Bronchial epithelial cell (primary cell): ENCODE measurements at places on chromosomes 13 and 19.

DNA sequence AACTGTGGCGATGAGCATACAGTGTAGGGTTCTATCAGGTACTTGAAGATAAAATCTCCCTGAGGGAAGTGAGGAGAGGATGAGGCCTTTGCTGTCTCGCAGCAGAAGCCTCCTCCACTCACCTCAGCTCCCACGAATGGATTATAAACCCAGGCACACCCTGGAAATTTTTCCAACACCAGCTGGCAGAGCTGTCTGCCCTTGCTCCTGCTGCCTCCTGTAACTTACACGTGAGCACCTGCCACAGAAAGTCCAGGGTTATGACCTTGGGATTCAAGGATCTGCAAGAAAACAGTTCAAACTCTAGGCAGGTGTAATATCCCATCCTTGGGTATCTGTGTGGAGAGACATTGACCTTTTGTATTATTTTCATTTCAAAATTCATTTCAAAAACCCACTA is 70.9 kb upstream of the MYO16 start:
- no peak for DNase-seq

DNA sequence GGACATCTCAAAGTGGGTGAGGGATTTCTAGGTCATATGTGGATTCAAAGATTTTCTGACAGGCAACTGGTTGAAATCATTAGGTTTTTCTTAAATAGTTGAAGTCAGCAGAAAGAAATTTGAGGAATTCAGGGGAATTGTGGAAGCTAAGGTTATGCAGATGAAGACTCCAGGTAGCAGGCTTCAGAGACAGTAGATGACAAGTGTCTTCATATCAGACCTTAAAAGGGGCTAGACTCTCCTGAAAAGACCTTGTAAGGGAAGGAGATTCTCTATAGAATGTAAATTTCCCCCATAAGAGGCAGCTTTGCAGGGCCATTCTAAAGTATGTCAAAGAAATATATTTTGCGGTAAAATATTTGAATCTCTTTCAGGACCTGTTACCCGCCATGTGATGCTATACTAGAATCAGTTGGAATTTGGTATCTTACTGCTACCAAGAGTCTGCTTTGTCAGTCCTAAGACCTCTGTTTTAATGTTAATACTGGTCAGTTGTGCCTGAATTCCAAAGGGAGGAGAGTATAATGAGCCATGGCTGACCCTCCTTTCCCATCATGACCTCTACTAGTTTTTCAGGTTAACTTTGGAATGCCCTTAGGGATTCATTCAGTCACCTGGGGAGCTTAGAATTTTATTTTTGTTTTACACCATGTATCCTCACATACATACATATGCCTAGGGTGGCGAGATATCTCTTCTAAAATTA is 1115.5 kb upstream of the SLC10A2 start:
- no peak for DNase-seq

DNA sequence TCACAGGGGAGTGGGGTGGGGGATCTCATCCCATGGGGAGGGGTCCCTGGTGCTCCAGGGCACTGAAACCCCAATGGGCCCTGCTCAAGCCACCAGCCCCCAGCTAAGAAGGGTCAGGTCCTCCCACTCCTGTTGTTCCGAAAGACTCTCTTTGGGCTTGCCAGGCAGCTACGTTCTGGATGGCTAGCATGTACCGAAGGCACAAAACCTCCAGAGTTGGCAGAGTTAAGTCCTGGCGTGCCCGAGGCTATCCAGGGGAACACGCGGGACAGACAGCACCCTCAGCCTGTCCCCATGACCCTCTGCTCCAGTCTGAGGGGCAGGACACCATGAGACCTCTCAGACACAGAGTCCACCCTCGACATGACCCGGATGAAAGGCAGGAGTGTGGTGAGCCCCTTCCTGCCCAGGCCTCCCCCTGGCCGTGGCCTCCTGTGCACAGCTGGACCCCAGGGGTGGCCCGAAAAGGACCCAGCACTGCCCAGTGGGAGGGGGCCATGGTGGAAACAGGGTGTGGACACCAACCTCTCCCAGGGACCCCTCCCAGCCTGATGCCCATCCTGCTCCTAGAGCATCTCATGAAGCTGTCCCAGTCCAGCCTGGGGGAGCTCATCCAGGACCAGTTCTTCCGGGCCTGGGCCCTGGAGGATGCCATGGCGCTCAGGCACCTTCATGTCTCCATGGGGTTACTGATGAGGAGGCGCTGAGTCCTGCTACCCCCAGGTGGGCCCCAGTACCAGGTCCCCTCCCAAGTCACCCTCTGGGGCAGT is 53.0 kb upstream of the TPM4 start:
- DNase-seq, result no peak

- peak; percentile 2 for DNase-seq
Measured at GRCh38 chr19:32543115-32543900, 37.7 kb upstream of the PDCD5 start.

- no peak for DNase-seq
Measured at GRCh38 chr19:29329460-29330134, 116.6 kb upstream of the UQCRFS1 start.

GRCh38 chr19:51602189-51602854 is 27.9 kb downstream of the SIGLEC5 start:
- DNase-seq, result no peak

DNA sequence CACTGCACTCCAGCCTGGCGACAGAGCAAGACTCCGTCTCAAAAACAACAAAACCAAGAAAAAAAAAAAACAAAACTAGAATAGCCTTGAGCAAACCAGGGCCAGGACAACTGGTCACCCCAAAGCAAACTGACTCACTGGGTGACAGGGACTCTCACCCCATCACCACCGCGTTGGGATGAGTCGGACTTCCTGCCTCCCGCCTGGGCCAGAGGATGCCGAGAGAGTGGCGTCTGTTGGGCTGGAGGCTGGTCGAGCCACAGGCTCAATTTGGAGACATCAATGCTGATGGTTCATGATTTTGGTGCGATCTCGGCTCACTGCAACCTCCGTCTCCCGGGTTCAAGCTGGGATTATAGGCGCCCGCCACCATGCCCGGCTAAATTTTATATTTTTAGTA is 11.6 kb downstream of the TMPRSS9 start:
- no peak for DNase-seq

DNA sequence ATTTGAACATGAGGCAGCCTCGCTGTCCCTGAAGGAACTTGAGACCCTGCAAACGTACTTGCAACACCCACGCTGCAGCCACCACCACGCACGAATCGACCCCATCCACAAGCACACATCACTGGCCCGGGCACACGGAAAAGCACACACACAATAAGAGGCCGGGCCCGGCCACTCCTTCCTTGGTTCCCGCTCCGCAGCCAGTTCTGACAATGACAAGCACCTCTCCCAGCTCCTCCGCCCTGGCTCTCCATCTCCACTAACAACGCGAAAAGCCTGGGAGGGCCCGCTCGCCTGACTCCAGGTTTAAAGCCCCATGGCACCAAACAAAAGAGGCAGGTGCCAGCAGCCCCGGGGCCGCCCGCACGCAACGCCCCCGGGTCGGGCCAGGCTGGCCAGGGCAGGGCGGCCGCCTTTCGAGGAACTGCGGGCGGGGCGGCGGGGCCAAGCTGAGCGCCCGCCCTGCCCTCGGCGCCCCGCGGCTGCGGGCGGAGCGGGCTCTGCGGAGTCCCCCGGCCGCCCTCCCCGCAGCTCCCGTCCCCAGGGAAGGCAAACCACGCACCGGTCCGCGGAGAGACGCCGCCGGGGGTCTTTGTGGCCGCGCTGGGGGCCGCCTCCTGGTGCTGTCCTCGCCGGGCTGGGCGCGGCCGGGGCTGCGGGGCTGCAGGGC is 495 bp downstream of the DCLK1 start:
- DNase-seq, result no peak

GRCh38 chr13:80070024-80070703 is 270.8 kb downstream of the SPRY2 start:
- DNase-seq, result no peak

GRCh38 chr19:3573858-3574637 is 1.3 kb downstream of the HMG20B start:
- DNase-seq, result peak; percentile 90

GRCh38 chr13:40776681-40777165 is 5.7 kb upstream of the MRPS31 start:
- DNase-seq, result peak; percentile 58

DNA sequence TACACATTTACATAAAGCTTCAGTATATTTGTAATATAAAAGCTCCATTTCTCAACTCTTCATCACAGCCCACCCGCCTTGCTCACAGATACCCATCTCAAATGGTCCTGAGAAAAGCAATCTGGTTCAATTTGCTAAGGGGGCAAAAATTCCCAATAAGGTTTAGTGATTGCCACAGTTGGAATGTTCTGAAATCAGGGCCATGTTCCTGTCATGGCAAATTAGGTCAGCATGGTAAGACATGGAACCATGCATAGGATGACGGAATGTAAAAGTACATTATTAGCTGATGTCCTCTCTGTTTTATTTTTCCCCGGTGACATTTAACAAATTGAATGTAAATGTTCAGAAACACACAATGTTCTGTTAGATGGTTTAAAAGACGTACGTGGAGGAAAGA is 274.3 kb downstream of the MZT1 start:
- DNase-seq, result no peak

DNA sequence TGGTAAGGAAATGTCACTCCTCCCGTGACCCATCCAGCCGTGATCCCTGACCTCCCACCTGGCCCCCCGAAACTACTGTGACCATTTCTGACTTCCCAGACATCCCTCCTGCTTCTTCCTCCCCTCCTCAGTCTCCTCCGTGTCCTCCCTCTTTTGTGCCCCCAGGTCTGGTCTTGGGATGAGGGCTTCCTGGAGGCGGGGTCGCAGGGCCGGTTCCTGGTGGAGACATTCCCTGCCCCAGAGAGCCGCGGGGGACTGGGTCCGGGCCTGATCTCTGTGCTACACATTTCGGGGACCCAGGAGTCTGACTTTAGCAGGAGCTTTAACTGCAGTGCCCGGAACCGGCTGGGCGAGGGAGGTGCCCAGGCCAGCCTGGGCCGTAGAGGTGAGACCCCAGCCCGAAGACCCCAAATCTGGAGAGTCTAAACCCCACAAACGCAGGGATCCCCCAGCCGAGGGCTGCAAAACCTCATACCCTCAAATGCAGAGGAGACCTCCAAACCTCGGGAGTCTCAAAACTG is 5.0 kb downstream of the KIRREL2 start:
- DNase-seq, result no peak

DNA sequence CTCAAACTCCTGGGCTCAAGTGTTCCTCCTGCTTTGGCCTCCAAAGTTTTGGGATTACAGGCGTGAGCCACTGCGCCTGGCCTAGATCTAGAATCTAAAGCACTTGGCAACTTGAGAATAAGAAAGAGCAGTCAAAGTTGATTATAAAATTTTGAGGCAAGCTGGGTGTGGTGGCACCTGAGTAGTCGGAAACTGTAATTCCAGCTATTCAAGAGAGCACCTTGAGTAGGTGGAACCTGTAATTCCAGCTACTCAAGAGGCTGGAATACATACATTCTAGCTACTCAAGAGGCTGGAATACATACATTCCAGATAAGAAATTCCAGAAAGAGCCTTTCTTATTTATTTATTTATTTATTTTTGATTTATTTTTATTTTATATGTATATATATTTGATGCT is 8.3 kb upstream of the NAA16 start:
- DNase-seq, result peak; percentile 23

GRCh38 chr13:104584481-104584880 is 1518.3 kb upstream of the SLC10A2 start:
- DNase-seq, result no peak

GRCh38 chr13:106493533-106494220 is 41.8 kb downstream of the EFNB2 start:
- no peak for DNase-seq

GRCh38 chr19:54449701-54450069 is 686 bp downstream of the LENG8 start:
- peak; percentile 23 for DNase-seq

DNA sequence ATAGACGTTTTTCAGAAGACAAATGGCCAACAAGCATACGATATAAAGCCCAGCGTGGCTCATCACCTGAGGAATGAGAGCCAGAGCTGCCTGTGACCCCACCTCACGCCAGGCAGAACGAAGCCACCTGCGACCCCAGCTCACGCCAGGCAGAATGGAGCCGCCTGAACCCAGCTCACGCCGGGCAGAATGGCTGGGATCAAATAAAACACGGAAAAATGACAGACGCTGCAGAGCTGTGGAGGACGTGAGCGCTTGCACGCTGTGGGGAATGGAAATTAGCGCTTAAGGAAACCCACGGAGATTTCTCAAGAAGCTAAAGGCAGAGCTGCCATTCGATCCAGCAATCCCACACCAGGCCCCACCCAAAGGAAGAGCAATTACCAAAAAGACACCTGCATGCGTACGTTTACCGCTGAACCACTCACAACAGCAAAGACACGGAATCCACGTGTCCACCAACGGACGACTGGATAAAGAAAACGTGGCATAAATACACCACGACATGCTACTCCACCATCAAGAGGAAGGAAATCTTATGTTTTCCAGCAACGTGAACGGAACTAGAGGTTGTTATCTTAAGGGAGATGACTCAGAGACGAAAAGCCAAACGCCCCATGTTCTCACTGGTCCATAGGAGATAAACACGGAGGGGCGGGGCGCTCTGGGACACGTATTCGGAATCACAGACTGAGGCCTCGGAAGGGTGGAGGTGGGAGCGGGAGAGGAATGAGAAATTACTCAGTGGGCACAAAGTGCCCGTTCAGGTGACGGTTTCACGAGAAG is 30.7 kb upstream of the C13orf46 start:
- DNase-seq, result no peak

DNA sequence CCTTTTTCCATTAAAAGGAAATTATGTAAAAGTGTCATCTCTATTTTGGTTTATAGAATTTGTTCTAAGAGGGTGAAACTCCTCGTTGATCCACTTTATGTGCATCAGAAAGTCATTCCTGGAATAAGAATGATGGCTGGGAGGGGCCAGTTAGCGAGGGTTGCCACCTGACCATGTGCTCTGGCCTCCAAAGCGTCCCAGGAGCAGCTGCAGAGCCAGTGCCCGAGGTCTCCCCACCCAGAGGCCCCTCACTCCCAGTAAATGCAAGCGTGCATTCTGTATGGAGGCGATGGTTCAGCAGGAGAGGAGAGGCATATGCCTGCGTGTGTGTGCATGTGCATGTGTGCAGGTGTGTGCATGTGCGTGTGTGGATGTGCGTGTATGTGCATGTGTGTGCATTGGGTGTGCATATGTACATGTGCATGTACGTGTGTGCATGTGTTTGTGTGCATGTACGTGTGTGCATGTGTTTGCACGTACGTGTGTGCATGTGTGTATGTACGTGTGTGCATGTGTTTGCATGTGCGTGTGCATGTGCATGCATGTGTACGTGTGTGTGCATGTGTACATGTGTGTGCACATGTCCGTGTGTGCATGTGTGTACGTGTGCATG is 345.8 kb downstream of the TEX29 start:
- no peak for DNase-seq

DNA sequence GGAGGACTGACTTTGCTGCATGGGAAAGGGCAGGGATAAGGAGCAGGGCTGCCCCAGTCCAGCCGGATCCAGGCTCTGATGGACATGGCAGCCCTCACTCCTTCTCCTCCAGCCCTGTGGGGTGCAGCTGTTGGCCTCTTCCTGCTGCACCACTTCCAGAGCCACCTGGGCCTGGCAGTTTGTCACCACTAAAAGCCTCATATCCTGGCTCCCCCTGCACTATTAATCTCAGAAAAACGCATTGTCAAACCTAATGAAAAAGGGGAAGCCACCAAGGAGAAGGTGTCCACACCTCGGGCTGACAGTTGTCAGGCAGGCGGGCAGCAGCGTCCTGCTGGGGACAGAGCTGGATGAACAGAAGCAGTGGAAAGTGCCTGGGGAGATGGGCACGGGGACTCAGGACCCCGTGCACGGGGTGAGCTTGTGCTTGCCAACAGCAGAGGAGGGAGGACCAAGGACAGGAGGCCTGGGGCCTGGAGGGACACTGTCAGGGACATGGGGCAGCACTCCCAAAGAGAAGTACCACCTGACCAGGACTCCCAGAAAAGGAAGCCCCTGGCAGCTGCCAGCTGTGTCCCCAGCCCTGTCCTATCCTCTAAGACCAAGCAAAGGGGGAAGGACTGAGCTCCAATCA is 151.1 kb upstream of the TSHZ3 start:
- DNase-seq, result no peak
